Stimulated activated naive CD4-positive, alpha-beta T cell treated with Interleukin-2 at 50 U/mL for 16 hours (primary cell): ENCODE measurements at places on chromosomes 12 and 14.

GRCh38 chr12:102509123-102509626 lies 28.8 kb upstream of the IGF1 start:
- DNase-seq, result no peak

DNA sequence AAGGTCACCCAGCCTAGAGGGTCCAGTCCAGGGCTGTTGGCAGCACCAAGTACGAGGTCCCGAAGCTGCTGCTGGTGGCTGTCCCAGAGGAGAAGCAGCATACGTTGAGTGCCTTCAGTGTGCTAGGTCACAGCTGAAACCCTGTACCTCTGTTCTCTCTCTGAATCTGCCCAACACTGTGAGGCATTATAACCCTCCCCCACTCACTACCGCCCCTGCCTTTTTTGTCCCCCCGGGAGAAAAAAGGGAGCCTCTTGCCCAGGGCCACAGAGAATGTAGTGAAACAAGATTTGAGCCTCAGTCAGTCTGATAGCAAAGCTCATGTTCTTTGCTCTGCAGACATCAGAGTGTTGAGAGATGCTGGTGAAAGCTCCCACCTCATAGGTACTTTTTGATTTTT lies 53.4 kb downstream of the PPP2R5C start:
- DNase-seq, result no peak

DNA sequence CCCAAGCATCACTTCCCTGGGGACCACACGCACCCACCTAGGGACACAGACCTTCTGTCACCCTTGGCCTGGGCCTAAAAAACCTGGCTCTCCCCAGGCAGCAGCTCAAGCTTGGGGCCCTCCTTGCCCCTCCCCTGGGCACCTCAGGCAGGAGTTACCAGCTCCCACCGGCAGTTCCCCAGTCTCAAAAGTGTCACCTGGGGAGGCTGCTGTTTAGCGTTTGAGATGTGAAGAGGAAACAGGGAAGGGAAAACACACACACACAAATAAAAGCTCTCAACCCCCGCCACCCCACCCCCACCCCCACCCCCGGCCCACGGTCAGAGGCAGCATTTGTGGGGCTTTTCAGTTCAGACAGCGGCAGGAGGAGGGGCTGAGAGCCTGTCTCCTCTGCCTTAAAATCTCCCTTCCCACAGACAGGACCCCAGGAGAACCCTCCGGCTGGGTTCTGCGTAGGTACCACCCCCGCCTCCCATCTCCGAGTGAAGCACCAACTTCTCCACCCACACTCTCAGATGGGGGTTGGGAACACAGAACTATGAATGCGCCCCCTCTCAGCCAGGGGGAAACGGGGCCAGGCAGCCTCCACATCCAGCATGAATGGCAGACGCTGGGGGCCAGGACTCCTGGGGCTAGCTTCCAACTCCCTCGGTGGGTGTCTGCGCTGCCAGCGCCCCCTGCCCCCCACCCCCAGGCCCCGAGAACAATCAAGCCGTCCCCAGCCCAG lies 3.0 kb downstream of the NCOR2 start:
- DNase-seq, result no peak

DNA sequence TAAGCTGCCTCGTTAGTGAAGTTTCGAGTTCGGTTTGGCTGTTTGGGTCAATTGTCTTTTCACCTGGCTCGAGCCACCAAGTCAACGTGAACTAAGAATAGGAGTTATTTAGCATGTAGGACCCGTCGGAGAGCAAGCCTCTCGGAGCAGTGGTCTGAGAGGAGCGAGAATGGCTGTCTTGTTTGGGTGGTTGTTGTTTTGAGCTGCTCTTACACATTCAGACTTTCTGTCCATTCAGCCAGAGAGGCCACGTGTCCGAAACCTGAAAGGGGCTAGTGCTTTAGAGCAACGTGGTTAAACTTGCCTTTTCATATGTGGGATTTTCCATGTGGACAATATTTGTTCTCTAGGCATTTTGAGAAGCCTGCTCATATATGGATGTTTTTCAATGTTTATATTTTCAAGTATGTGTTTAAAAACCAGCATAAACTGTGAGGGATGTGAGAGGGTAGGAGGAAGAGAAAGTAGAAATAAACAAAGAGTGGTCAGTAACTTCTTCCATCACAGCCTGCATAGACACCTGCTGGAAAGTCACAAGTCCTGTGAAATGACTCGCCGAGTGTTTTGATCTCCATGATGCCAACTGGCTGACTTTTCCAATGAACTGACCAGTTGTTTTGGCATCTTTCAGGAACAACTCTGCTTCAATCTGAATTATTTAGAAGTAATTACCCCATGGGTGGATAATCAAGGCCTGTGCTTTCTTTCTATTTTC lies 221.0 kb downstream of the ASCL1 start:
- DNase-seq, result no peak

DNA sequence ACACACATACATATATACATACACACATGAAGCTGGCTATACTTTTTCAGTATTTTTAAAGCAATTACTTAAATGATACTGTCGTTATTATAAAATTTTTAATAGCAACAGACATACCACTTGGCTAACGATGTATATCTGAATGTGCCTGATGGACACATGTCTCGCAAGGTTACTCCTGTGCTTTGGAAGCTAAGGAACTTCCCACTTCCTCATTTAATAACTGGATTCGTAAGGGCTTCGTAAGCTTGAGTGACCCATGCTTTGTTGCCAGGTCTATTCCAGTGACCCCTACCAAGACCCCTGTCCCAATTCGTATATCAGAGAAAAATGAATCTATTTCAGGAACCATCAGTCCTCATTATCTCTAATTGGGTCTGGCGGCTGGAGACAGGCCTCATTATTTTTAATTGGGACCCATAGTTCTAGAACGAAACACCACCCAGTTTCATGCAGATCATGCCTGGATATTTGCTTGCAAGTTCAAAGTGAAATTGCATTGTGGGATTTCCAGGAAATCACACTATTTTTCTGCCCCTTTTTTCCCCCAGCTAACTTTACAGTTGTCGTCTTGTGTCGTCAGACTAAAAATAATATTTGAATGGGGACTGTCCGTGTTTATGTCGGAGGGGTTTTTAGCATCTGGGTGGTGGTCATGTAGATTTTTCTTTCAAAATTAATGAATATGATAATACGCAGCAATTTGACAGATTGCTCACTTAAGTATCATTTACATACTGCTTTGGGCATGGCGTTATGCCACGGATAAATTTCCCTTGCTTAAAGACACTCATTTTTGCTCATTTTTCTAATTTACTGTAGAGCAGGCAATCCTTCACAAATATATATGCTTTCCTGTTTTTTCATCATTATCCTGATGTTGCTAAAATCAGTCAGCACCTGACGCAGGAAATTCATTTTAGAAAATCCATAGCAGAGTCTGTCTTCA lies 17.1 kb upstream of the MYO1H start:
- no peak for DNase-seq

- no peak for DNase-seq
These were observed 286.4 kb upstream of the TMEM132C start for GRCh38 chr12:127980585-127980984.

DNA sequence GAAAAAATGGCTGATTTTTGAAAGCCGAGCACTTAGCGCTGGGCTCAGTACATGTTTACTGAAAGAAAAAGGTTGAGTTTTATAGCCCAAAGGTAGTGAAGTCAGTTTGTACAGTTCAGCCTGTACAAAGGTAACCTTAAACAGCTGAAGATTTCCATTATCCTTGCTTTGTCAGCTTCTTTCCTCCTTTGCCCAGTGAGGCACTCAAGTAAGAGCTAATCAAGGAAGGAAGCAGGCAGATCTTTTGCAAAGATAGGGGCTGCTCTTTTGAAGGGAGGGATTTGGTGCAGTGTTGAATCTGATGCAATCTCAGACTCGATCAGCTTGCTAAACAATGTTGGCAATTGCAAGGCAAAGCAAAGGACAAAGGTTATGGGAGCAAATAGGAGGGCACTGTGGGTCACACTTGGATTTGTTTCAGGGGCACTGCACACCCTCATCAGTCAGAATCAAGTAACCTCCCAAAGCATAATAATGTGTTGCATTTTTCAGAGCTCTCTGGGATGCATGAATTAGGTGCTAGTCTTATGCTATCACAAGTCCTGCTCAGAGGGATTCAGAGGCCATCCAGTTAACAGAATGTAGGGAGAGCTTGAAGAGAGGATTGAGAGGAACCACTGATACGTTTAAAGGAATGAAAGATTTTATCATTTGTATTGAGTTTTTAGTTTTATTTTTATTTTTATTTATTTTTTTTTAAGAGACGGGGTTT lies 44.4 kb downstream of the ANO6 start:
- DNase-seq, result no peak

DNA sequence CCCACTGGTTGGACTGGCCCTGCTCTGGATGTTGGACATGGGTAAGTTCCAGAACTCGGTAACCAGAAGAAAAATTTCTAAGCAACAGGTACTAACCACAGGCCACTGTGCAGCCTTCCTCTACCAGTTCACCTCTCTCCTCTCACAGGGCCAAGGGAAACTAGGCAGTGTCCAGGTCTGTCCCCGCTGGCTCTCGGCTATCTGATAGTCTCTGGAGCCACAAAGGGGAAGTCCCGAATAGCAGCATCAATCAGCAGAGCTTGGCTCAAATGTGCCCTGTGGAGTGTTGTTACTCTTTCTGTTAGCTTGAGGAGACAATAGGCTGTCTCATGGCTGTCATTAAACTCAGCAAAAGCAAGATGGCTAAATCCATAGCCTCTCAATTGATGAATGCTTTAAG lies 73.2 kb downstream of the TSPAN11 start:
- DNase-seq, result no peak

DNA sequence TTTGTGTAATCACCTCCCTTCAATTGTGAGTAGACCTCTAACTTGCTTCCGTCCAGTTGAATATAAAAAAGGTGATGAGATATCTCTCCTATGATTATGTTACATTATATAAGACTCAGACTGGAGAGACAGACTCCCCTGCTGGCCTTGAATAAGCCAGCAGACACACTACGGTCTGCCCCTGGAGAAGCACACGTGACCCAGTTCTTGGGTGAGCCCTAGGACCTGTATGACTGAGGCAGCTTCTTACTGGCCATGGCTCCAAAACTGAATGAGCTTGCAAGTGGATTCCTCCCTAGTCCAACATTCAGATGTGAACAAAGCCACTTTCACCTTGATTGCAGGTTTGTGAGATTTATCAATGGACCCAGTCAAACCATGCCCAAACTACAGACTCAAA lies 427.9 kb upstream of the DCN start:
- DNase-seq, result no peak

GRCh38 chr14:32559048-32559447 lies 229.9 kb downstream of the AKAP6 start:
- DNase-seq, result no peak

GRCh38 chr12:22064968-22065367 lies 18.9 kb downstream of the CMAS start:
- DNase-seq, result no peak

GRCh38 chr12:58745348-58746125 lies 174.8 kb downstream of the LRIG3 start:
- no peak for DNase-seq

DNA sequence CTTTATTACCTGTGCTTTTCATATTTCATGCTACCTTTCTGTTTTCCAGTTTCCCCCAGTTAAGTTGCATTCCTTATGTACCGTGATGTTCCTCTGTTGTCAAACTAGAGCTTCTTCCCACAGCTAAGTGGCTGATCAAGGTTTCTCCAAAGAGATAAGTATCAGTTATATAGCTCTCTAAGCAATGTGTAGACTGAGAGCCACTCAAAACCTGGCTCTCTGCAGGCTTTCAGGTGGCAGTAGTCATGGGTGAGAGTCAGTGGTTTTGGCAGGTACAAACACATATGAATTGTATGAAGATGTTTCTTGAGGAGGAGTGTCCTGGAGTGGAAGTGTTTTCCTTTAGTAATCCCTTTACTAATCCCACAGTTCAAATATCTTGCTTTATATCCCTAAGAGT lies 28.4 kb downstream of the TXNRD1 start:
- DNase-seq, result no peak

DNA sequence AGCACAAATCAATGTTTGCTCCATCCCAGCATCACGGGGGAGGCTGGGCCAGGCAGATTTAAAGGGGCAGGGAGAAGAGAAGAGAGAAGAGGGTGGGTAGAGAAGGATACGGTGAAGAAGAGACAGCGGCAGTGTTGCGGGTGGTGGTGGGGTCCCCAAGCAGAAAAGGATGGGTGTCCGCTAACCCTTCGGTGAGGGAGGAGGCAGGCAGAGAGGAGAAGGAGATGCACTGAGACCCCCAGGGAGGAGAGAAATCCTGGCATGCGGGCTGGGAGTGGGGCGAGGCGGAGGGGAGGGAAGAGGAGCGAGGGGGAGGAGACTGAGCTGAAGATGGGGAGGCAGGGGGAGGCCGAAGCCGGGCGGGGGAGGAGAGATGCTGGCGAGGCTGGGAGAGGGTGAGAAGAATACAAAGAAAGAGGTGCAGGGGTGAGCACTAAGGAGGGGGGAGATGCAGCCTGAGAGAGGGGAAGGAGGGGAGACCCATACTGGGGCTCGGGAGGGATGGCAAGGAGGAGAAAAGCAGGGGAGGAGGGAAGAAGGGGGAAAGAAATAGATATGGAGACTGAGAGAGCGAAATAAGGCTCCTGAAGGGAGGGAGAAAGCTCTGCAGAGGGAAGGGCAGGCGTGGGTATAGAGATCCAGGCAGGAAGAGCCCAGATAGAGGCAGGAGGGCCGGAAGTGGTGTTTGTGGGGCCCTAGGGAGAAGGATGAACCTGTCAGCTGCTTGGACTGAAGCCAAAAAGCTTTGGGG lies at the start of gene JPH4:
TSS of gene JPH4 (minus strand) at position 231 of the 751 bp plus-strand sequence. CDS start 1,337 bp downstream, outside the sequence.
- DNase-seq, result no peak

GRCh38 chr14:80764921-80765507 lies 176.5 kb downstream of the CEP128 start:
- no peak for DNase-seq

GRCh38 chr12:71432936-71433335 lies 6.7 kb upstream of the LGR5 start:
- no peak for DNase-seq

DNA sequence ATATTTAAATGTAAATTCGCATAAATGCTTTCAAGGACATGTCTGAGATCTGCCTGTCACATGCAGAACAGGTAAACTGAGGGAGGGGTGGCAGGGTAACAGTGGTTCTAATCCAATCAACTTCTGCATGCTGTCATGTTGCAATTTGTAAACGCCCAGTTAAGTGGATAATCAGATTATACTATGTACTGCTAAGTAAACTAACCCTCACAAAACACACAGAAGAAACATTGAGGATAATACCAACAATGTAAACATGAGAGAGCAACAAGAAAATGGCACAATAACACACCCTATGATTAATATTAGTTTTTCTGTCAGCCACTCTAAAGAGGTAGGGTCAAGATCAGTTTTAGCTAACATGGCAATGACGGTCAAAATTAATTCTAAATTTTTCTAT lies 123.7 kb downstream of the KIF21A start:
- DNase-seq, result no peak

DNA sequence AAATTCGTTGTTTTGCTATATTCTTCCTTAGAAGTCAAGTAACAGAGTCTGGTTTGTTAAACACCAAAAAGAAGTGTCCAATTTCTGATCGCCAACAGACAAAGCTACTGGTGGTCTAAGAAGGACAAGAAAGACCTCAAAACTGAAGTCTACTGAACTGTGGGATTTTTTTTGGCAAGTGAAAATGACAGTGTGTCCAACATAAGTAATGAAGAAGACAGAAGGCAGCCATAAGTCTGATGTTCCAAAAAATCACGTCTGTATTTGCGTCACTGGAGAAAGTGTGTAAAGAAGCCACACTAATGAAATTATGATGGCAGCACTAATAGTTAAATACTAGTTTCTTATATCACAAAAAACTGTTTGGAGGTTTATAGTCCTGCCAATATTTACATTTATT lies 32.6 kb downstream of the WASHC3 start:
- DNase-seq, result no peak

- DNase-seq, result no peak
These were observed 94.7 kb downstream of the TMTC2 start for GRCh38 chr12:82781309-82781997.
